ENCODE measurements at places on chromosomes 2 and 18.
A peak's percentile ranks its signal among the peaks of the same experiment; 100 is the strongest.

GRCh38 chr2:36355151-36355889, at the start of gene CRIM1:
TSS of gene CRIM1 (plus strand) at chr2:36355778. CDS start at chr2:36356293, 515 bp downstream.
- peak; percentile 20 for DNase-seq

DNA sequence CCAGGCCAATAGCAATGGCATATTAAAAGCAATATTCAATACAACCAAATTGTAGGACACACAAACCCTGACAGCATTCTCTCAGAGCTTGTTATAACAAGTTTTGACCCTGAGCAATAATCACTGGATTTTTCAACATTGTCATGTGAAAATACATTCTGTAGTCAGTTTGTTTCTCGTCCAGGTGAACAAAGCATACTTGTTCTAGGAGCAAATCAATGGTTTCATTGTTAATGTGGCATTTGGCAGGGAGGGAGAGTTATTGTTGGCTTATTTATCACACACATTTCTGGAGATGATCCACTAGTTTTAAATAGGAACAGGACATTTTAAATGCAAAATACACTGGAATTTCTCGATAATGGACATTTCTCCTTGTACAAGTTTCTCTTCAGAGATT, 69.9 kb upstream of the L3MBTL4 start:
- no peak for DNase-seq

- DNase-seq, result no peak
Observed at GRCh38 chr2:168726375-168726774, 76.1 kb upstream of the NOSTRIN start.

- DNase-seq, result no peak
Observed at GRCh38 chr2:74439373-74439772, 2.4 kb downstream of the RTKN start.

DNA sequence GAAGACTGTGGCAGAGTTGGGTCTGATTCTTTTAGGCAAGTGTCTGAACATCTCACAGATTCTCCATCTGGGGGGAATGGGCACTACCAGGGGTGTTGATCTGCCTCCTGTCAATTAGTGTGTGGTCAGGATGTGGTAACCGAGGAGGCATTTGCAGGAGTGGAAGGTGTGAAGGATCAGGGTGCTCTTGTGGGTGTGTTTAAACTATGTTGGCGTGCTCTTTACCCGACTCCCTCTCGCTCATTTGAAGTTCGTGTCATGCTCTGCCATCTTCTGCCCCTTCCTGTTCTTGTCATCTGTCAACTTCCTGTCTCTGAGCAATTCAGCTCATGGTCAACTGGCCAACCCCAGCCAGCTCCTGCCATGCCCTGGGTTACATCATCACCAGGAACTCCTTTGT, 107.9 kb downstream of the RTN4 start:
- no peak for DNase-seq

- DNase-seq, result no peak
Observed at GRCh38 chr2:228949831-228950230, 321.3 kb downstream of the PID1 start.

DNA sequence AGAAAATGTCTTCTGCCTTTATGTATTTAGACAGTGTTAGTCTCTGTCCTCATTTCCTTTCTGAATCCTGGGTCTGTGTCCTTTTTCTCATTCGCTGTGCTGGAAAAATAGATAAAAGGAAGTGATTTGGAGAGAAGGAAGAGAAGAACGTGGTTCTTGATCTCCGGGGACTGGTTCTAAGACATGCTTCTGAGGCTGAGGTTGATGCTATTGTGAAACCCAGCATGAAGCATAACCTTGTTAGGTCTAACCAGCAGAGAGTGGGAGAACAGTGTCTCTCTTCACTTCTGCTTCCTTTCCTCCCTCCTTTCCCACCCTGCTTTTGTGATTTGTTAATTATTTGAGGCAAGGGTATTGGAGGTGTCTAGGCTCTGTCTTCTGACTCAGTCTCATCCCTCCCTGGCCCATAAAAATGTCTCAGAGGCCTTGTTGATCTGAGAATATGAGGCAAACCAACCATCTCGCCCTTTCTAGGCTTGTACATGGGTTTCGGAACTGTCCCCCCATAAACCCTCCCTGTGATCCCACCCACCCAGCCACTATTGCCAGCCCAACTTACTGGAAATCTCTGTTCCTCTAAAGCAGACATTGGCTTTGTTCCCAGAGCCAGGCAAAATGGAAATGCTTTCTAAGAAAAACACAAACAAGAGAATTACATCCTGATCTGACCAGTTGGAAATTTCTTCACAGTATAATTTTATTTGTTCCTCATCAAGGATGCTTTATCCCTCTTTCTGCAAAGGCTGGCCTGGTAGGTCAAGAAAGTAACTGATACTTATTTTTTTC, 360.6 kb upstream of the TNP1 start:
- DNase-seq, result no peak

GRCh38 chr2:101442042-101442666, 32.8 kb downstream of the RFX8 start:
- DNase-seq, result no peak

GRCh38 chr2:107719141-107719540, 107.6 kb upstream of the RGPD4 start:
- no peak for DNase-seq

DNA sequence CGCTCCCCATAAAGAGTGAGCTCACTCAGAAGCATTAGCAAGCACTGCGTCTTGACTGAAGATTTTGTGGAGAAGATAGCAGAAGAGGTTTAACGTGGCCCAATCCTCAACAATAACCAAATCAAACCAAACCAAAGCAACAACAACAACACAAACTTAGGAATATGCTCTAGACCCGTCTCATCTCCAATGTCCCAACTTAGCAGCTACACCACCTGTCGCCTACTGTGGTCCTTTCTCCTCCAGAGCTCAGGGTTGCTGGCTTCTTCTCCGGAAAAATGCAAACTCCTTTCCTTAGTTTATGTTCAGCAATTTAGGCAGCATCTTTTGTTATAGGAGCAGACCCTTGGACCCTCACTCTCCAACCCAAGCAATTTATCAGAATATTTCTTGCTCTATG, 301.4 kb downstream of the ZNF521 start:
- no peak for DNase-seq

DNA sequence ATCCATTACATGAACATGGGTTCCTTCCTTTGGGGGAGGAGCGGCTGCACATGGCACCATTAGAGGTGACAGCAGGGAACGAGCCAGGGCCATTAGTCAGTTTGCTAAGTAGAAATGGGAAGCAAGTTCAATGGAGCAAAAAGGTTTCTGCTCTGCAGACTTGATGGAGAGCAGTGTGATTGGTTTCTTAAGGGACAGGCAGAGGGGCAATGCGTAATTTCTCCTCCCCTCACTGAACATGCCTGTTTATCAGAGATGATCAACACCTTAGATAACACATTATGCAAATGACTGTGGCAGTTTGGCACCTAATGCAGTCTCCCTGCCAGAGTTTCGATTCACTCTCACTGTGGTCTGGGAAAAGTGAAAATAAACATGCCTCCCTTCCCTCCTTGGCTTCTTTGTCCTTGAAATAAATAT, 414.5 kb downstream of the STK39 start:
- DNase-seq, result no peak

GRCh38 chr2:230668184-230668938, 44.3 kb upstream of the CAB39 start:
- no peak for DNase-seq

DNA sequence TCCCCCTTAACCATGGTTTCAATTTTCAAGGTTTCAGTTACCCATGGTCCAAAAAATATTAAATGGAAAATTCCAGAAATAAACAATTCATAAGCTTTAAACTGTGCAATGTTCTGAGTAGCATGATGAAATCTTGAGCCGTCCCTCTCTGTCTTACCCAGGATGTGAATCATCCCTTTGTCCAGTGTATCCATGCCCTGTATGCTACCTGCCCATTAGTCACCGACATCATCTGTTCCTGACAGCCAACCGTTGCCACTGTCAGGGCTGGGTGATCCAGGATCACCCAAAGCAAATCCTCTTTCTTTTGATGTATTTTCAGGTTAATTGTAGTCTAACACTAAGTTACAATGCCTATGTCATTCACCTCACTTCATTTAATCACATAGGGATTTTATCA, 15.7 kb upstream of the OLA1 start:
- DNase-seq, result no peak

GRCh38 chr2:149814049-149814448, 226.5 kb upstream of the MMADHC start:
- no peak for DNase-seq

DNA sequence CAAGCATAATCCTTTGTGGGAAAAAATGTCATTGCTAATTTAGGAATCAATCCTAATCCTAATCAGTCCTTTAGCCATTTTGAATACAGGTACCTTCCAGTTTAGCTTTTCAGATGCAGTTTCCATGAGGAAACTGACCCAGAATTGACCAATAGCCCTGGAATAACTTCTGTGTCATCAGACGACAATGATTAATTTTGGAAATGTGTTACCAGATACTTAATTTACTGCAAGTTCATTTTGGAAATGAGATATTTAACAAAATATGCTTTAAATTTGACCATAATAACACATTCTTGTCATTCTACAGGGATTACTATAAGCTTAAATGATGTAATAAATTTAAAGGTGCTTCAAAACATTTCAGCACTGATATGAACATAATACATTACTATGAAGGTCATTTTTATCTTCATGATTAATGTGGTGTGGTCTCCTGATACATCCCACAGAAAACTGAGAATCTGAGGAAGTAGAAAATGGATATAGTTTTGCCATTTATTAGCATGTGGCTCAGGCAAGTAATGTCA, 129.8 kb upstream of the SH3BP4 start:
- DNase-seq, result no peak

GRCh38 chr2:25078170-25079049, 36.5 kb downstream of the EFR3B start:
- DNase-seq, result no peak

DNA sequence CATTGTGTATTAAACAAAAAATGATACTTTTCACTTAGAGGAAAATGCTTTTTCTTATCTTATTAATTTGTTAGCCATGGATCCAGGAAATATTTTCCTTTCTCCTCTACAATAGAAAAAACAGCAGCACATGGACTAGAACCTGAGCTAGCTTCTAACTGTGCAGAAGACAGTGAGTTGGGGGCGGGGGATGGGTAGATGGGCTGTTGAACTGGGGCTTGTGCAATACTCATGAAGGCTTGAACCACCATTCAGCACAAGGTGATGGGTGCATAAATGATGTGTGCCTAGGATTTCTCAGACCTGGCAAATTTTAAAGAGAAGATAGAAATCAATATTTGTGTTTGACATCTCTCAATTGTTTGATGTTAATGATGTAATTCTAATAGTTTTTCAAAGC, 42.0 kb downstream of the COL5A2 start:
- no peak for DNase-seq

DNA sequence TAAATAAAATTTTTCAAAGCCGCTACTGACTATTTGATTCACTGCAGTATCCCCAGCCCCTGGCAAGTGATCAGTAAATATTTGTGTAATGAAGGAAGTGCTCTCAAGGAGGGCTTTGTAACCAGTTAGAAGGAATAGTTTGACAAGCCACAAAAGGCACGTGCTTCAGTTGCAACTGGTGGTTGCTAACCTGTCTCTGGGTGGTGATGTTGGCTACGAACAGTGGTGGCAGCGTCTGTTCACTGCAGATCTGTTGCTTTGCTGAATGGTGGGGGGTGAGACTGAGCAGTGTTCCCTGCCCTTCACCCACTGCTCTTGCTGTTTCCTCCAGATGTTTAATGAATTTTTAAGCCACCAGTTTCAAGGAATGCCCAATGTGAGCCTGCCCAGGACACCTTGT, 73.9 kb upstream of the SIX2 start:
- DNase-seq, result no peak

DNA sequence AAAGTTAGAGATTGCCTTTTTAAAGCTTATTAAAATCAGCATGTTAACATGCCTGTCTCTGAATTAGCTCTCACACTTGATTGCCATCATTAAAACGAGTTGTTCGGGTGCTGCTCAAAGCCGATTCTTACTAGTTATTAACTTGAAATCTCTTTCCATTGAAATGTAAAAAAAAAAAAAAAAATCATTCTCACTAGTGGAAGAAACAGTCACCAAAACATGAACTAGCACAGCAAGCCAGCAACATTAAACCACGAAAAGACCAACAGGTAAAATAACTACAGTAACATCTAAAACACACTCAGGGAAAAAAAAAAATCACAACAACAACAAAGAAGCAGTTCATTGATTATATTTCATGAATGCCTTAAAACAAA, 264.5 kb downstream of the MEIS1 start:
- DNase-seq, result no peak

GRCh38 chr18:8526332-8526731, 82.9 kb upstream of the RAB12 start:
- DNase-seq, result no peak

DNA sequence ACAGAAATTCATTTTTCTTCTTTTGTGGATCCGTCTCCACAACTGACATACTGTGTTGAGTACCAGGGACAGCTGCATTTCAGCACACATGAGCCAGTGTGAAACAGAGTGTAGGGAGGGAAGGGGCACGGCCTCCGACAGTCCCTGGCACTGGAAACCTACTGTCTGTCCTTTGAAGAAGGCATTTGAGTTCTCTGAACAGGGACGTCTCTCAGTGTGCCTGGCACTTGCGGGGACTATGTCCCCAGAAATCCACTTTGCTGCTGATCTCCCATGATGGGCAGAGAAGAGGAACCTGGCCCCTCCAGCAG, 48.1 kb downstream of the PLB1 start:
- no peak for DNase-seq

DNA sequence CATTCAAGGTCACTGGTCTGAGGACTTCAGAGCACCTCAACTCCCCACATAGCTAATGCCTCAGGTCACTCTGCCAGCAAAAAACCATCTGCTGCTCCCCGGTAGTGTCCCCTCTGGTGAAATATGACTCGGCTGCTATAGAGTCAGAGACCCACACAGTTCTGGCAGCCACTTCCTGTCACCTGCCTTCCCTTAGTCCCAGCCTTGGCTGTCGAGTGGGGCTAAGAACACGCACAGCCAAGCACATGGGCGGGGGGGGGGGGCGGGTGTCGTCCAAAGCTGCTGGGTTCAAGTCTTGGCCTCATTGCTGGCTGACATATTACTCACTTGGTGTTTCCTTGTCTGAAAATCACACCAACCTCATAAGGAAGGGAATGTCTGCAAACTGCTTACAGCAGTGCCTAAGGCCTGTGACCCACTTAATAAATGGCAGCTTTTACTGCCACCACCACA, 37.5 kb downstream of the POLR1A start:
- DNase-seq, result no peak

DNA sequence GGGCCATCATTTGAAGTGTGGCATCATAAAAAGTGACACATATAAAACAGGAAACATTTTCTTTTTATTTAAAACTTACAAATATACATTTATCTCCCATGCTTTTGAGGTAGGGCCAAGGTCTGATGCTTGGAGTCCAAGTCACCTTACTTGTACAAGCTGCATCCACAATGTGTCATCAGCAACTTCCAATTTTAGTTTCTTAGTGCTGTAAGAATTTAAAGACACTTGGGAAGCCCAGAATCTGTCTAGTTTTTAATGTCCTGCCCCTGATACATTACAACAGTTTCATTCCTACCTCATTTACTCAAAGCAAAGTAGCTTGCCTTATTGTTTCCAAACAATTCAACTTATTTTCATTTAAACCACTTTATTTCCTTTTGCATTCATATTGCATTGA, 297.7 kb downstream of the MTX2 start:
- no peak for DNase-seq

GRCh38 chr18:44156126-44156525, 524.6 kb upstream of the SETBP1 start:
- DNase-seq, result no peak
